ENCODE measurements at places on chromosomes 4 and X. TPM values are rescaled to one million over a fixed set of nuclear protein-coding genes. Genes with fewer than 3 reads are reported as not detected.

The USP17L29 gene
- total RNA-seq = not detected

The GLOD5 gene
- total RNA-seq = not detected

The RLIM gene
- 68.1 TPM for total RNA-seq

The PLP1 gene
- total RNA-seq = under 0.01 TPM

The PASD1 gene
- not detected for total RNA-seq
